Stimulated activated CD4-positive, alpha-beta T cell treated with anti-CD3 and anti-CD28 coated beads, Interleukin-4, amount 100 ng/mL, for 48 hours (primary cell): ENCODE measurements at places on chromosomes 5 and 9.

GRCh38 chr9:137447722-137448601, 6.8 kb upstream of the ENTPD8 start:
- no peak for DNase-seq

DNA sequence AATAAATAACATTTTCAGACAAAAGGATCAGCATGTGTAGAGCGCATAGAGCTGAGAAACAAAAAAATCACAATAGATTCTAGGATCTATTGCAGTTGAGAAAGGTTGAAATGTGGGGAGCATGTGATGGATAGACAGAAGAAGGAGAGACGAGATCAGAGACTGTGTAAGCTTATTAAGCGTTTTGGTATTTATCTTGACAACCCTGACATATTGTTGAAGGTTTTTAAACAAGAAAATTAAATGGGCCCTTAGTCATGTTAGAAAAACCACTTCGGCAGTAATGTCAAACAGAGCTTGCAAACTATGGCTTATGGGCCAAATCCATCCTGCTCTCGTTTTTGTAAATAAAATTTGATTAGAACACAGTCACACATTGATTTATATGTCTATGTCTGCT, 200.5 kb upstream of the KLF4 start:
- no peak for DNase-seq

DNA sequence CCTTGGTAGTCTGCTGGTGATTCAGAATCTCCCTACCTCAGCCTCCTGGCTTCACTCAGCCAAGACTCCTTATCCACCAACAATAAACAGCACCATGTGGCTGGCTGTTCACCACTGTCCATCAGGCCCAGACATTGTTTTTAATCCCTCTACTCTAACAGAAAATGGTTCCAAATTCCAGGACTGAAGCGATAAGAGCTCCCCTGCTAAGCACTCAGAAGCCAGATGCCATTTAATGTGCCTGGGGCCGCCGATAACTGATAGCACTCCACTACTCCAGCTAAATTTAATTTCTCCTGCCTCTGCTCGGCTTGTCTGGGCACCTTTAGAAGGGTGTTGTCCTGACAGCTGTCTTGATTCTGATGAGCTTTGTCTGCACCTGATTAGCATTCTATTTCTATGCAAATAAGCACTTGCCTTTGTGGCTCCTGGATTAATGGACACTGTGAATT, 47.1 kb downstream of the ZNF622 start:
- DNase-seq = no peak

- no peak for DNase-seq
Observed at GRCh38 chr9:100601216-100601615, 23.3 kb downstream of the CAVIN4 start.

DNA sequence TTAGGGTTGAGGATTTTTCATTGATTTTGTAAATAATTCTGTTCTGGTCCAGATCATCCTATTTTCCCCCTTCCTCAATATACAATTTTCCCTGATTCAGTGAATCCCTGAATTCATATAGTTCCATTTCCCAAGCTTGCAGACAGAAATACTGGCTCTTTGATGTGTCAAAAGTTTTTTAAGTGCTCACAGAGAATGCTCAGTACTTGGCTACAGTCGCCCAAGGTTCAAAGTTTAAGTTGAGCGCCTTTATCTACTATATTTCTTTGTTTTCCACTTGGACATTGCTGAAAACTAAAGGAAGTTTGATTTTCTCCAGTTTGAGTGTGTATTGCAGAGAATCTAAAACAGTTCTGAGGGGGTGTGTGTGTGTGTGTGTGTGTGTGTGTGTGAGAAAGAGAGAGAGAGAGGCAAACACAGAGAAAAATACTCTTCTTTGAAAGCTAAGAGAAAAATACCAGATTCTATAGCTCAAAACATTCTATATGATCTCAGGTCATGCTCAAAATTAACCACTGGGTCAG, 136.2 kb upstream of the ACO1 start:
- no peak for DNase-seq

DNA sequence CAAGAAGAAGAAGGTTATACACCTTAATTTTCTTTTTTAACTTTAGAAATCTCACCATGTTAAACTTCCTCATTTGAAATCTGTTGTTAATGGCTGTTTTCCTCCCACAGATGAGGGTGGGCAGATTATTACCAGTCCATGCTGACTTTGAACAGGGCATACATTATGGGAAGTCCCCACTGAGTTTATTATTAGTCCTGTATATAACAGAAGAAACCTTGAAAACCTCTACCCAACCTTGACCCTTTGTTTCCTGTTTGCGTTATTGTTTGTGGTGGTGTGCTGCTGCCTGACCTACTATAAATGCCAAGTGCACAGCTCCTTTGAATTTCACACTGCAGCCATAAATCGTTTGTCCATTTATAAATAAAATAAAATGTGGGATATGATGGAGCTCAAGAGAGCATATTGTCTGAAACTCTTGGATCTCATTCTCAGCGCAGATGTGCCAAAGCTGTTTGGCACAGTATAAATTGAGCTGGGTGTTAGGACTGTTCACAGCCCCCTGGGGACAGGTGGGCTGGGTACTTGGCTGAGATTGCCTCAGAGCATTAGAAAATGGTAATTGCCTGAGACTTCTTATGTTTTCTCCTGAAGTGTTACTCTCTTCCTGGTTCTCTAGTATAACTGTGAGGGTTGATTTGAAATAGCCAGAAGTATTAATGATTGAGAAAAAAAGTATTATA, 139.6 kb downstream of the SPATA31D1 start:
- no peak for DNase-seq

- no peak for DNase-seq
Observed at GRCh38 chr5:14156650-14157492, 13.7 kb downstream of the TRIO start.

DNA sequence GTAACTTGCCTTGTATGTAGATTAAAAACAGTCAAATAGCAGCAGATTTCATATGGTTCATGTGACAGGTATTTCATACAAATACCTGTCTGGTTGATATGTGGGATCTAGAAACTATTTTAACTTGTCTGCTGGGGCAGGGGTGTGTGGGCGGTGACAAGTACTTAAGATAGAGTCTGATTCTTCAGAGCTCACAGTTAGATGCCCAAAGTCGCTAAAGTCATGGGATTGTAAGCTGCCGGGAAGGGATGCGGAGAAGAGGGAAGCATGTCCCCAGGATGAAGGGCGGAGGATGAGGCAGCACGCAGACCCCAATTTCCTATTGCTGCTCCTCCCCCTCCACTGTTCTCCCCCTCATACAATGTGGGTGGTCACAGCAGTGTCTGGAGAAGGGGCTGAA, 13.3 kb downstream of the ANXA6 start:
- DNase-seq = no peak

- DNase-seq = no peak
Observed at GRCh38 chr9:72751541-72751940, 201.3 kb downstream of the ALDH1A1 start.

- no peak for DNase-seq
Observed at GRCh38 chr5:145585-146323, 45.5 kb upstream of the LRRC14B start.

DNA sequence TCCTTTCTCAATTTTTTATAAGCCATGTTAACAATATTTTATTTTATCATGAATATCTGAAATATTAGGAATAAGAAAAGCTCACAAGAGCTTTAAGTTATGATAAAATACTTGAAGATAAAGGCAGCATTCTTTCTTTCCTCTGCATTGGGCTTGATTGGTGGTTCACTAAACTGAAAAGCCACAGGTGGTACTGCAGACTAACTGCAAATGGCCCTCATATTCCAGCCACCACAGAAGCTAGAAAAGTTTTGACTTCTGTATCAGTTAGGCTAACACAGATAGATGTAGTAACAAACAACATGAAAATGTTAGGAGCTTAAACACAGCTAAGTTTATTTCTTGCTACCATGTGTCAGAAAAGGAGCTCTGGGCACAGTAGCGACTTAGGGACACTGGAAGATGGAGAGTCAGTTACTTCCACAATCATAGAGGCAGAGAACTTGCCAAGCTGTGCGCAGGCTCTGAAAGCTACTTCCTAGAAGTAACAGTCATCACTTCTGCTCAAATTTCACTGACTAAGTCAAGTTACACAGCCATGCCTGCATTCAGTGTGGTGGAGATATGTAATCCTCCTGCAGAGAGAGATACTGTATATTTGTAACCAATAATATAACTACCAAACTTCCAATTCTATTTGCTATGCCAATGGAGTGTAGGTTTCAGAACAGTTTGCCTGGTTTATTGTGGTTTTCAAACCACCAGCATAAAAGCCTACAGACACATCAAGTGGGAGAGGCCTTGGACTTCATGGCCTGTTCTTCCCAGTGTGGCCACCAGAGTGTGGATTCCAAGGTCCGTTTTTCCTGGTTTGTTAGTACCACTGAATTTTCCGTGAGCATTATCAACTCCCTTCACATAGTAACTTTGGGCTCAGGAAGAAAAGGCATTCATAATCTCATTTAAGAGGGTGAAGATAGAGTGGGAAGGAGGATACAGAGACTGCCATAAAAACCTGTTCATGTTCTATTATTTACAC, 268.3 kb downstream of the PJA2 start:
- DNase-seq = no peak

- DNase-seq = no peak
Observed at GRCh38 chr5:62077823-62078550, 228.0 kb upstream of the KIF2A start.

GRCh38 chr5:130436430-130436829, 532.2 kb downstream of the CHSY3 start:
- DNase-seq = no peak

GRCh38 chr9:27441741-27442070, 82.4 kb upstream of the IFNK start:
- DNase-seq = no peak

GRCh38 chr9:109477258-109478050, 20.7 kb downstream of the PTPN3 start:
- DNase-seq = no peak

GRCh38 chr5:113340537-113340936, 94.3 kb downstream of the TSSK1B start:
- DNase-seq = no peak

GRCh38 chr5:120088836-120089235, 375.3 kb upstream of the PRR16 start:
- no peak for DNase-seq

- DNase-seq = no peak
Observed at GRCh38 chr5:159782197-159782994, 133.9 kb upstream of the ADRA1B start.

GRCh38 chr9:123716339-123716945, 213.5 kb downstream of the DENND1A start:
- no peak for DNase-seq

- DNase-seq = no peak
Observed at GRCh38 chr5:148796936-148797335, 29.5 kb upstream of the ADRB2 start.

GRCh38 chr5:5380298-5380697, 42.2 kb upstream of the ICE1 start:
- no peak for DNase-seq

DNA sequence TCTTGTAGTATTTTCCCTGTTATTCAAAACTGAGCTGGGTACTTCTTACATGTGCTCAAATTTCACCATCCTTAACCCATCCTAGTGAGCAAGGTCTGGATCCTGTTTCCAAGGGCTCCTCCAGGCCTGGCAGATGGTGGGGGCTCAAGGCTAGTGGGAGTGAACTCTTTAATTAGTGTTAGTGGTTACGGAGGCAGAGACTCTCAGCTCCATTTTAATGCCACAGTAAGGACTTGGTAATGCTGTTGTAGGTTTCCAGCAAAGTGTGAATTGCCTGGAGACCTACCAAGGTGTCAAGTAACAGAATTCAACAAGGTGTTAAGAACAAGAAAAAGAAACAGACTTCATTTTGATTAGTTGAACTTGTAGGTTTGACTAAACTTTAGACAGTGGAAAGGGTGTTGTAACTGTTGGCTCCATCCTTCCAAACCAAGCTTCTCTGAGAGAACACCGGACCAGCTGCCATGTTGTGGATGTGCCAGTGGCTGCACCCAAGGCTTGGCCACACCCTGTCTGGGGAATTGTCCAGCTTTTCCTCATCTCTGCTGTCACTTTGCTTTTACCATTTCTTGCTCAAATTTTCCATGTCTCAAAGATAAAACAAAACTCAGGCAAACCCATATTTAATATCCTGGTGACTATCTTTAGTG, 98.7 kb downstream of the ADCY2 start:
- no peak for DNase-seq

DNA sequence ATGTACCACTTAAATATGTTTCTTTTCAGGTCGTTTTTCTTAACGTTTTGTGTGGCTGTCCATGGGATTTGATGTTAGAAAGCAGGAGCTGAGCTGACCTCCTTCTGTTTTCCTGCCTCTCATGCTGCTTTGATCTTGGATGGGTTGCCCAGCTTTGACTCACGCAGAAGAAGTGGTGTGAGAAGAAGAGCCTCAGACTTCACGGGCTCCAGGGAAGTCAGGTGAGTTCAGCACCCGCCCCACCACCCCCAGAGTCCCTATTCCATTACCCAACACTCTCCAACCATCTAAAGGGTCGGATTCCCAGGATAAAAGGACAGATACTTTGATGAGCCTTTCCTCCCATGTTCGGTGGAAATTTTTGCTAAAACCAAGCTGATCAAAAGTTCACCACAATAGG, 373.4 kb downstream of the IRX2 start:
- no peak for DNase-seq

GRCh38 chr9:120583958-120584369, 4.0 kb upstream of the CDK5RAP2 start:
- DNase-seq = no peak

DNA sequence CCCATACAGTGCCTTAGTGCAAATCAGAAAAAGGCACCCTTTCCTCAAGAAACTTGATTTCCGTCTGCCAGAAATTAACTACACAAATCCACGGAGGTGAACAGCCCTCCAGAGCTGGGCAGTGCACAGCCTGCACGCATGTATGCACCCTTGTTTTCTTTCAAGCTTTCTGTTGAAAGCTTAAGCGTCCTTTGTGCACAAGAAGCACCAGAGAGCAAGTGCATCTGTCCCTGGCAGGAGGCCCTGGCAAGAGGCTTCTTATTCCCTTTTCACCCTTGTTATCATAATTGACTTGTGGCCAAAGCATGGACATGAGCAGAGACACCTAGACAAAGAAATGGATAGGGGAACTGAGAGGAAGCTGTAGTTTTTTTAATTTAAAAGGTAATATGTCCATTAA, 47.4 kb upstream of the ATG10 start:
- DNase-seq = no peak

DNA sequence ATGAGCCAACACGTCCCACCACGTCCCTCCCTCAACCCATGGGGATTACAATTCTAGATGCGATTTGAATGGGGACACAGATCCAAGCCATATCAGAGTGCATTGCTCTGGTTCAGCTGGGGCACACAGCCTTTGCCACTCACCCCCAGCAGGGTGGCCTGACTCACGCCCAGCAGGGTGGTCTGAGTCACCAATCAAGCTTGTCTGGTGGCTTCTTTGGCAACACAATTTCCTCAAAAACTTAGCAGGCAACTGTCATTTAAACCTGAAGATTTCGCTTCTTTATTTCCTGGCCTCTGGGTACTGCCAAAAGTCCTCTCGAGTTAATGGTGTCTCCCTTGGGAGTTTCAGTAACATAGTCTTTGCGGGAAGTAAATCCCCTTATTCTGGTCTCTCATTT, 16.3 kb upstream of the SEMA5A start:
- DNase-seq = no peak
